ENCODE measurements at places on chromosomes 6 and 20. TPM values are rescaled to one million over a fixed set of nuclear protein-coding genes. Genes with fewer than 3 reads are reported as not detected.
A peak's percentile ranks its signal among the peaks of the same experiment; 100 is the strongest.

DNA sequence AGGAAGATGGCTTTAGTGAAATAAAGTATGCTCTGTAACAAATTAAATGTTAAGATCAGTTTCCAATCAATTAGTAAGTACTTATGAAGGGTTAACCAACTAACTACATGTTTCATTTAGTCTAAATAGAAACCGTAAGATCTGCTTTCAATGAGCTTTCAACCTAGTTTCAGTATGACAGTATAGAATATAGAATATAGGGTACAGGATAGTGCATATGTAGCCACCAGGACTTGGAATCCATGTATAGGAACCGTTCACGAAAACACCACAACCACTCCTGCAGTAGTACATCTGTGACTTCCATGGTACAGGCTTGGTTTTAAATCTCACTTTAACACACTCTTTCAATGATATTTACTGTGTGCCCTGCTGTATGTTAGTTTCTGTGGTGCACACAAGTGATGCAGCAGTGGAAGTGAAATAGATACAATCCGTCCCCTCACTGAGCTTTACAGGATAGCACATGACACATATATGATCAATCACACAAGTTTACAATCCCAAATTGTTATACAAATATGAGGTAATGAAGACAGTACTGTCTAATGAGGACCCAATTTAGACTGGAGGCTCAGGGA, 479.7 kb upstream of the MARCKS start:
- H3K4me3 ChIP-seq, result no peak overlapping the region
- H3K36me3 ChIP-seq, result no peaks in the 10 kb centered on the region
- H3K27me3 ChIP-seq, result no peaks in the 10 kb centered on the region
- H3K4me1 ChIP-seq, result peaks cover 22% of the 10 kb centered on the region
- DNase-seq, result no peak

DNA sequence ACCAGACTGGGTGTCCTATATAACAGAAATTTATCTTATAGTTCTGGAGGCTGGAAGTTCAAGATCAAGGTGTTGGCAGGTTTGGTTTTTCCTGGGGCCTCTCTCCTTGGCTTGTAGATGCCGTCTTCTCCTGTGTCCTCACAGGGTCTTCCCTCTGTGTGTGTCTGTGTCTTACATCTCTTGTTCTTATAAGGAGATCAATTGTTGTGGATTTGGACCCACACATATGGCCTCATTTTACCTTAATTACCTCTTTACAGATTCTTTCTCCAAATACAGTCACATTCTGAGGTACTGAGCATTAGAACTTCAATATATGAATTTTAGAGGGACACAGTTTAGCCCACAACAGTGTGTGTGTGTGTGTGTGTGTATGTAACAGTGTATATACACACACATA, 74.5 kb downstream of the EDN1 start:
- no peak for DNase-seq
- H3K27me3 ChIP-seq, result no peaks in the 10 kb centered on the region
- H3K36me3 ChIP-seq, result no peaks in the 10 kb centered on the region
- H3K4me1 ChIP-seq, result peaks cover 6% of the 10 kb centered on the region
- no peak overlapping the region for H3K27ac ChIP-seq
- no peak overlapping the region for H3K4me3 ChIP-seq

DNA sequence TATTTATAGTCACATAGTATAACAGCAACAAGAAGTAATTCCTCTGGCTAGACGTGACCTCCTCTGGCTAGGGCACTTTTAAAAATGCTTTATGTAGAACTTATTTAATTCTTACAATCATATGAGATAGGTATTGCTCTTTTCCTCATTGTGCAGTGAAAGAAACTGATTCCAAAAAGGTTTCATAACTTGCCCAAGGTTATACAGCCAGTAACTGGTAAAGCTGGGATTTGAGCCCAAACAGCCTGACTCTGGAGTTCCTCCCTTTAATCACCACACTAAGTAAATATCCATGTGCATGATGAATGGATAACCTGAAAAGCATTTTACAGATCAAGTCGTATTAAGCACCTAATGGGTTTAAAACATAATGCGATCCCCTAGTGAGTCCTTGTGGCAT, 214.6 kb downstream of the PRL start:
- no peak overlapping the region for H3K27ac ChIP-seq
- peak; percentile 55 for DNase-seq
- H3K27me3 ChIP-seq, result no peaks in the 10 kb centered on the region
- H3K4me3 ChIP-seq, result no peak overlapping the region

DNA sequence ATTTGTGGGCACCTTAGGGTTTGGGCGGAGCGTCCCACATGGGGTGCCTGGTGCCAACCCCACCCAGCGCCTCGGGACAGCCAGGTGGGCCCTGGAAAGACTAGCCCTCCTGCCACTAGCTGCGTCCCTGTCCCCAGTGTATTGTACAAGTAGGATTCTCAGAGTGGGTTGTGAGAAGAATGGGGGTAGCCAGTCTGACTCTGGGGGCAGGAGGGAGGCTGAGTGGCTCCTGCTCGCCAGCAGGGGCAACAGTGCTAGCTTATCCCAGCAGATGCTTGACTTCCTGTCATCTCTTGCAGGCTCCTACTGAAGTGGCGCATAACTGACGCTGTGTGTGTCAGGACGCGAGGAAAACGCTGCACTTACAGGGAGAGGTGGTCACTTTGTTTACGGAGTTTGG, 9.3 kb downstream of the PSMA7 start:
- no peak for DNase-seq
- no peak overlapping the region for H3K4me3 ChIP-seq
- H3K4me1 ChIP-seq, result peaks cover 5% of the 10 kb centered on the region
- H3K27me3 ChIP-seq, result no peaks in the 10 kb centered on the region

DNA sequence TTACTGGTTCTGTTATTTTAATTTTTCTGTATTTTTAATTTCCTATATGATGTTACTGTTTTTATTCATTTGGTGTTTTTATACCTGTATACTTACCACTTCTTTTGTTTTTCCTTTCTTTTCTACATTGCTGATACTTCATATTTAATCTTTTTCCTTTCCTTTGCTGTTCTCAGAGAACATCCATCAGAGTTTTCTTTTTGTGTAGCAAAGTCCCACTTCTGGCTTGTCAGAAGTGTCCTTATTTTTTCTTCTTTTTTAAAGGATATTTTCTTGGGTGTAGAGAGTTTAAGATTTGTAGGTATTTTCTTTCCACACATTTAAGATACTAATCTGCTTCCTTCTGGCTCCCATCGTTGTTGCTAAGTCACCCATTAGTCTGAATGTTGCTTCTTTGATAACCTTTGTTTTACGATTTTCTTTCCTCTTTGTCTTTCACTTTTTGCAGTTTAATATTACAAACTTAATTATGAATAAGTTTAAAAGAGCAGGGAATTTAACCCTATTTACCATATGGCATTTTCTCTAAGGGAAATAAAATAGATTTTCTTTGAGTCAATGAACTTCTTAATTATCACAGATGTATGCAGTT, 18.5 kb downstream of the CD2AP start:
- no peaks in the 10 kb centered on the region for H3K36me3 ChIP-seq
- no peaks in the 10 kb centered on the region for H3K4me1 ChIP-seq
- no peak overlapping the region for H3K4me3 ChIP-seq
- no peak for DNase-seq
- H3K27me3 ChIP-seq, result no peaks in the 10 kb centered on the region

DACT2 gene
- not detected for total RNA-seq

JPH2 gene
- 18.1 TPM for total RNA-seq

PDE7B gene
- 0.27 TPM for total RNA-seq

DNA sequence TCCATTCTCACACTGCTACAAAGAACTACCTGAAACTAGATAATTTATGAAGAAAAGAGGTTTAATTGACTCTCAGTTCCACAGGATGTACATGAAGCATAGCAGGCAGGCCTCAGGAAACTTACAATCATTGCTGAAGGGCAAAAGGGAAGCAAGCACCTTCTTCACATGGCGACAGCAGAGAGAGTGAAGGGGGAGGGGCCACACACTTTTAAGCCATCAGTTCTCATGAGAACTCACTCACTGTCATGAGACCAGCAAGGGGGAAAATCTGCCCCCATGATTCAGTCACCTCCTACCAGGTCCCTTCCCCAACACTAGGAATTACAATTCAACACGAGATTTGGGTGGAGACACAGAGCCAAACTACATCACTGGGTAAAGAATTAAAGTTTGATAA, 12.5 kb upstream of the ENPP1 start:
- no peak overlapping the region for H3K4me3 ChIP-seq
- DNase-seq, result no peak
- H3K4me1 ChIP-seq, result peaks cover 4% of the 10 kb centered on the region
- no peaks in the 10 kb centered on the region for H3K27me3 ChIP-seq
- no peak overlapping the region for H3K27ac ChIP-seq

DNA sequence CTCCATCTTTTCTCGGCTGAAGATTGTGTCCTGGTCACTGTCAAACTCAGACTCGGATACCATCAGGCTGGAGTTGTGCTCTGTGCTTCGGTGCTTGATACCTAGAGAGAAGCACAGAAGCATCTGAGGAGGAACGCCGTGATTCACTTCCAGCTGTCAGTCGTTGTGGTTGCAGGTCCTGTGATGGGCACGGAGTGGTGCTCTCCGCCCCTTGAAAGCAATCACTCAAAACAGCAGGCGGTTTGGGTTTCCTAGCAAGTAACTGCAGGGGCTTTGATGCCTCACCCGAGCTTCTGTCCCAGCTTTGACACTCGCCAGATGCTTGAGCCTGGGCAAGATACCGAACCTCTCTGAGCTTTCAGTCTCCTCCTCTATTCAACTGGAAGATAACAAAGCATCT, 52.5 kb downstream of the ALDH5A1 start:
- no peak overlapping the region for H3K4me3 ChIP-seq
- no peak for DNase-seq
- H3K27ac ChIP-seq, result no peak overlapping the region
- no peaks in the 10 kb centered on the region for H3K4me1 ChIP-seq
- H3K36me3 ChIP-seq, result no peaks in the 10 kb centered on the region

DNA sequence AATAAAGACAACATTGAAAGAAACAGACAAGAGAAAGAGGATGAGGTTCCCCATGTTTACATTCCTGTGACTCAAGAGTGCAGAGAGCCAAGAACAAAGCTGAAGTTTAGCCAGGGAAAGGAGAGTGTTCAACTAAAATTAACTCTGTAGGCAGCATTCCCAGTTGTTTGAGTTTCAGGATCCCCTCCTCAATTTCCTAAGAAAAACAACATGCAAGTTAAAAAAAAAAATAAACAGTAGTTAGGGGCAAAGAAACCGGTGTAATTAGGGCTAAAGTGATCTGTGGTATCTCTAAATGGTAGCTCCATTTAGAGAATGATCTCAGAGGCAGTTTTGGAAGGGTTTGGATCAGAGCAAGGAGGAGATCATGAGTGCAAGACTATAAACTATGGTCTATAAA, 30.9 kb upstream of the RAB23 start:
- H3K4me3 ChIP-seq, result no peak overlapping the region
- no peaks in the 10 kb centered on the region for H3K36me3 ChIP-seq
- H3K27ac ChIP-seq, result no peak overlapping the region
- peak; percentile 61 for DNase-seq

- no peaks in the 10 kb centered on the region for H3K27me3 ChIP-seq
- DNase-seq, result no peak
- H3K36me3 ChIP-seq, result no peaks in the 10 kb centered on the region
- H3K4me3 ChIP-seq, result no peak overlapping the region
Measured at GRCh38 chr6:29483186-29483585, 4.6 kb downstream of the MAS1L start.

DNA sequence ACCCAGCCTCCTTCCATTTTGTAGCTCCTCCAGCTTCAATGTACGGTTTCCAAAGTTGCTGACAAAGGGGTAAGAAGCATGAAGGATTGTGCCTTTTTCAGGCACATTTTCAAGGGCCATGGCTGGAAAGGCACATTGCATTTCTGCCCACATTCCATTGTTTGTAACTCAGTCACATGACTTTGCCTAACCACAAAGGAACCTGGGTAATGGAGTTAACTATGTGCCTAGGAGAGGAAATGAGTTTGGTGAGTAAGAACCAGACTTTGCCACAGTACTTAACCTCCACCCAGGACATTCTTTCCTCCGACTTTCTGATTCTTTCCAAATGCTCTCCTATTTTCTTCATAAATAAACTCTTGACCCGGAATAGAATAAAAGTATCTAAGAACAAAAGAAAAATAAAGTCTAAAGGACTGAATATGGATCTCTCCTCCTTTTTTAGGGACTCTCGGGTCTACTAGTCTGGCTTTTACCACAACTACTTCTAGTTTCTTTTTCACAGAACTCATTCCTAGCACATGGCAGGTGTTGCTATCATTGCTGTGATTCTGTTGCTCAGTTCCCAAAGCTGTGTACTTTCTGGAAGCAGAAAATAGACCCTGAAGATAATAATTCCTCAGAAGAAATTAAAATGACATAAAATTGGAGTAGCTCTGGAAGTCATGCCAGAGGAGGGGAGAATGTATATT, 81.5 kb upstream of the ISM1 start:
- H3K4me1 ChIP-seq, result no peaks in the 10 kb centered on the region
- H3K27ac ChIP-seq, result no peak overlapping the region
- peak; percentile 19 for DNase-seq
- H3K4me3 ChIP-seq, result no peak overlapping the region
- no peaks in the 10 kb centered on the region for H3K27me3 ChIP-seq

DNA sequence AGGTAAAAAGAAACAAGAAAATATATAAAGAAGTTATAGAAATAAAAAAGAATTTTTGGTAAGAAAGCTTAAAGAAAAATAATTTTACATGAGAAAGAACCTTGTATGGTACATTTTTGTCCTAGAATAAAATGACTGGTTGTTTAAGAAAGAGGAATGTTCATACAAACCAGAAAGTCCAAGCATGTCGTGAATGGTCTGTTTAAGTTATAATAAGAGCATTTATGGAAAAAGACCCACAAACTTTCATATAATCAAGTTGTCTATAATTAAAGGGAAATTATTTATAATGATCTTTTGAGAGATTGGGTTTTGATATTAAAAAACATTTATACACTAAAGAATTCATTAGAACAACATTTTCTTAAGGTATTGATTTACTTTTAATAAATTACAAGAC, 27.8 kb upstream of the FAM110A start:
- H3K36me3 ChIP-seq, result no peaks in the 10 kb centered on the region
- no peaks in the 10 kb centered on the region for H3K27me3 ChIP-seq
- H3K27ac ChIP-seq, result no peak overlapping the region
- no peak overlapping the region for H3K4me3 ChIP-seq
- DNase-seq, result peak; percentile 5
- H3K4me1 ChIP-seq, result no peaks in the 10 kb centered on the region

- H3K27me3 ChIP-seq, result no peaks in the 10 kb centered on the region
- H3K36me3 ChIP-seq, result no peaks in the 10 kb centered on the region
- H3K27ac ChIP-seq, result no peak overlapping the region
Measured at GRCh38 chr6:18302561-18303439, 38.5 kb upstream of the DEK start.

DNA sequence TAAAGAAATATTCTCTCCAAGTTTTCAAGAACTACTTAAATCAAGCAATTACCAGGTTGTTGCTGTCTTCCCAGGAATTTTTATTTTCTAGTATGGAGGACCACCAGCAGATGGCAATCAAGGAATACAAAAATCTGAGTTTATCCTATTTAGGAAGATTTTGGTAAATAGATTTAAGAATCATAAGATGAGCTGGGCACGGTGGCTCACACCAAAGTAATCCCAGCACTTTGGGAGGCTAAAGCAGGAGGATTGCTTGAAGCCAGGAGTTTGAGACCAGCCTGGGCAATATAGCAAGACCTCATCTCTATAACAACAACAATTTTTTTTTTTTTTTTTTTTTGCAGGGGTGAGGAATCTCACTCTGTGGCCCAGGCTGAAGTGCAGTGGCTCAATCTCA, 19.3 kb upstream of the SEC63 start:
- H3K4me3 ChIP-seq, result no peak overlapping the region
- no peaks in the 10 kb centered on the region for H3K36me3 ChIP-seq
- H3K4me1 ChIP-seq, result no peaks in the 10 kb centered on the region

FRK gene
- total RNA-seq, result 0.77 TPM

Measured in astrocyte (in vitro differentiated cells and primary cell).